Stimulated activated CD4-positive, alpha-beta T cell treated with anti-CD3 and anti-CD28 coated beads, Interleukin-15, amount 100 ng/mL, for 1 hour (primary cell): ENCODE measurements at places on chromosomes 11 and 22.

DNA sequence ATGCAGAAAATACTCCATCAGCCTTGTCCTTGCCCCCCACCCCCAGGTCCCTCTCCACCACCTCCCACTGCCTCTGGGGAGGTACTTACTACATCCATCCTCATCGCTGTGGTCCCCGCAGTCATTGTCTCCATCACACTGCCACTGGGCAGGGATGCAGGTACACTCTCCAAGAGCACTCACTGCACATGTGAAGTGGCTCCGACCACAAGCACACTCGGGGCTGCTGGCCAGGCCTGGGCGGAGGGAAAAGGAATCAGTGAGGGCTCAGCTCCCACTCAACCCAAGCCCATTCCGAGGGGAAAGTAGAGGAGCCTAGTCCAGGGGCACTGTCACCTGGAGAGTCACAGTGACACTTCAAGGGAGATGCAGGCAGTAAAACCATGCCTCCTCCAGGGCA is 15.7 kb downstream of the LRP4 start:
- no peak for DNase-seq

GRCh38 chr11:79189055-79189454 is 251.8 kb downstream of the TENM4 start:
- no peak for DNase-seq

- no peak for DNase-seq
Observed at GRCh38 chr11:129593098-129593497, 217.4 kb downstream of the BARX2 start.

DNA sequence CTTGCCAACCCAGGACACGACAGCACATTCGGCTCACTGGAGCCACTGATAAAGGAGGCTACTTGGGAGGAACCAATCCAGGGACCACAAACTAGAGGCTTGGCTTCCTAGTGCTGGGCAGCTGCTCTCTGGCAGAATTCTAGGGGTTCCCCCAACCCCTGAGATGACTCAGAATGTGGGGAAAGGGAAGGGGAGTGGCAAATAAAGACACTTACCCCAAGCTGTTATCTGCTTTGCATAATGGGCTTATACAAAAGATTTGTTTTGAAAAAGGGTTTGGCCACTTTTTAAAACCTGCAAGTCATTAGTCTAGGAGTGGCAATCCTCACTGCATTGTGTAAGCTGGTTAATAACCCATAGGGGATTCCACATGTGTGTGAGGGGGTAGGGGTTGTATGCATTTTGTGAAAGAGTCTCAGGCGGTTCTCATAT is 64.1 kb upstream of the LMO1 start:
- DNase-seq: no peak

GRCh38 chr11:79296141-79296540 is 144.7 kb downstream of the TENM4 start:
- no peak for DNase-seq

DNA sequence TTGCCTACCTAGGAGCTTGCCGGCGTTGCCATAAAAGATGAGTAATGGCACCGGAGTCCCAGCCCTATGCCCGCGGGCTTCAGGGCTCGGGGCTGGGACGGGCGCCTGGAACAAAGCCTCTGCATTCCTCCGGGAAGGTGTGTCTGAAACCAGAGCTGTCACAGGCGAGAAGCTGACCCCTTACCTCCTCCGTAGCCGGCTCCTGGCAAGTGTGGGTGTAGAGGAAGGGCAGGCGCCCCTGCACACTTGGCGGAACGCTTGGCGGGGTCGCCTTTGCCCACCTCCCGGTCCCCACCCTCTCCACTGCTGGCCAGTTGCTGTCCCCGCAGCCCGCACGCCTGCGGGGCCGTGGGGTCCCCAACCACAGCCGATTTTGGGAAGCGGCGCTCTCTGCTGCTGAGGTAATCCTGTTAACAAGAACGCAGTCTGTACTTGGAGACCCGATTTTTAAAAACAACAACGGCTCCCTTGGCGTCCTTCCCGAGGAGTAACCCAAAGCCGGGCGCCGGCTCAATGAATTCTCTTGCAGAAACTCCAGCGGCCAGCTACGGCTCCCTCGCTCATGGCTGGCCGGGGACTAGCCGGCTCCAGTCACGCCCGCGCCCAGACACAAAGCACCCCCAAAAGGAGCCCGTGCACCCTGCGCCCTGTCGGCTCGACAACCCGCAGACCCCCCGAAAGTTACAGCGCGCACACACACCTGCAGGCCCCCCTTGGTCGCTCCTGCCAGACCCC is 89.2 kb downstream of the PLEKHA7 start:
- DNase-seq: no peak

DNA sequence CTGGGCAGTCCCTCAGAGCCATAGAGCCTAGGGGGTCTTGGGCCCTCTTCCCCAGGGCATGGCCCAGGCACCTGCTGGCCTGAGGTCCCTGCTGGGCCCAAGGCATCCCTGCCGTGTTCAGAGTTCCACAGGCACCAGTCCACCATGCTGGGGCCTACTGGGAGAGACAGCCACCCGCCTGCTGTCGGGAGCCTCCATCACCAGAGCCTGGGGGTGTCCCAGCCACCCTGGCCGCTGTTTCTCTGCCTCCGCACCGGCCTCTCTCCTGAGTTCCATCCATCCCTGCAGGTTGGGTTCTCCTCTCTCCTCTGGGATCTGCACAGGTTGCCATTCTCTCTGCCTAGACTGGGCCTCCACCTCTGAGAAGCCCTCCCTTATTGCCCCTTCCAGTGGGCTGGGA is 68.6 kb downstream of the KCNQ1 start:
- DNase-seq: no peak

DNA sequence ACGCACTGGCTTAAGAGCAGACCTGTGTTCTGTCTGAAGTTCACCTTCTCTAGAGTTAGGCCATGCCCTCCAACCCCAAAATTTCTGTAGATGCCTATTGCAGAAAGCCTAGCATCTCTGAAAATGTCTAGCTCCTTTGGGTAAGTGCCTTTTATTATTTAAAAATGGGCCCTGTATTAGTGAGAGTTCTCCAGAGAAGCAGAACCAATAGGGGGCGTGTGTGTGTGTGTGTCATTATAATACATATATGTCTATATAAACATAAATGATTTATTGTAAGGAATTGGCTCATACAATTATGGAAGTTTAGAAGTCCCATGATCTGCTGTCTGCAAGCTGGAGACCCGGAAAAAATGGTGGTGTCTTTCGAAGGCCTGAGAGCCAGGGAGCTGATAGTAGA is 144.7 kb downstream of the TTC17 start:
- no peak for DNase-seq

- DNase-seq: no peak
Observed at GRCh38 chr11:4060182-4060923, 34.2 kb upstream of the RRM1 start.

DNA sequence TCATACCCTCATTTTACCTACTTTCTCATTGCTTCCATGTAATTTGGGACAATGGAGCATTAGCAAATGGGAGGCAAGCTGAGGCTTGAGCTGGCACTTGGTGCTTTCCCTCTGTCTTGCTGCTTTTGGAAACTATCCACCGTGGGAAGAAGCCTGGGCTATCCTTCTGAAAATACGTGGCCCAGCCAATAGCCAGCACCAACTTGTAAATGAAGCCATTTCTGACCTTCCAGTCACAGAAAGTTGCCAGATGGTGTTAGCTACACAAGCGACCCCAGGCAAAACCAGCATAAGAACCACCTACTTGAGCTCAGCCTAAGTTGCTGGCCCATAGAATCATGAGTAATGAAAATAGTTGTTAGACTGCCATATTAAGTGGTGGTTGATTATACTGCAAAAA is 18.5 kb upstream of the SPON1 start:
- DNase-seq: no peak

- no peak for DNase-seq
Observed at GRCh38 chr22:20282901-20283673, 15.0 kb upstream of the RTN4R start.

DNA sequence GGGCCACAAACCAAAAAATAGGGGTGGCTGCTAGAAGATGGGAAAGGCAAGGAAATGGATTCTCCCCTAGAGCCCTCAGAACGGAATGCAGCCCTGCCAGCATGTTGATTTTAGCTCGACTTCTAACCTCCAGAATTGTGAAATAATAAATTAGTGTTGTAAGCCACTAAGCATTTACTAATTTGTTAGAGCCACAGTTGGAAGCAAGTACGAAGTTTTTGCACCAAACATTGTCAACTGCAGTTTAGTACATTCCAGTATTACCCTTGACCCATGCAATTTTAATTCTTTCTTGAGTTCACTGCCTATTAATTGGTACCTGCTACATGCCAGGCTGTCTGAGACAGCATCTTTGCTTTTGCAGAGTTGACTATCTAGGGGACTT is 32.2 kb downstream of the PARVA start:
- DNase-seq: no peak

- no peak for DNase-seq
Observed at GRCh38 chr11:14973621-14974514, 1.7 kb upstream of the CALCA start.

DNA sequence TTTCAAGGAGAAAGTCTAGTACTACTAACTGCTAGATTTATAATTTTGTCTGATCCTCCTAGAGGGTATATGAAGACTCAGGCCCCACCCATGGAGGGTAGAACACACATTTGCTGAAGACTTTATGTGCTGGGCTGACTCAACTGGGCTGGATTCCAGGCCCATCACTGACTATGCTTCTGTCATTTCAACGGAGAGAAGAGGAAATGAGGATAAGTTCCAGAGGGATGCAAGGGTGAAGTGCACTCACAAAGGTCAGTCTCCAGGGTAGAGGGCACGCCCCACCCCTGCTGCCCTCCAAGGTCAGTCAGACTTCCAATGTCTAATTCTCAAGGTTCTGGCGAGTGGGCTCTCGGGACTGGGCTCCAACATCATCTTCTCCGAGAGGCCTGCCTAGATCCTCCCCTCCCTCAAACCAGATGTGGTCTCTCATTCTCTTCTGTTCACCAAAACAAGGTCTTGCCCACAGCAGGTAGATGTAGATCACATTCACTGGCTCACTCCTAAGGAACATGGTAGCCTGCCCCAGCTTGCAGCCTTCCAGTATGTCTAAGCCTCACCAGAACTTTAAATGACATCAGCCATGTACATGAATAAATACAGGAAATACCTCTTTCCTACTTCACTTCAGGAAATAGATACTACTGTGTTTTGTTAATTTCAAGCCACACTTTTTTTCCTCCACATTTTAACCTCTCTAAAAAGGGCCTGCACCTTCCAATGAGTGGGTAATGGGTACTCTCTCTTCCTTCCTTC is 7.3 kb upstream of the C11orf86 start:
- DNase-seq: no peak

DNA sequence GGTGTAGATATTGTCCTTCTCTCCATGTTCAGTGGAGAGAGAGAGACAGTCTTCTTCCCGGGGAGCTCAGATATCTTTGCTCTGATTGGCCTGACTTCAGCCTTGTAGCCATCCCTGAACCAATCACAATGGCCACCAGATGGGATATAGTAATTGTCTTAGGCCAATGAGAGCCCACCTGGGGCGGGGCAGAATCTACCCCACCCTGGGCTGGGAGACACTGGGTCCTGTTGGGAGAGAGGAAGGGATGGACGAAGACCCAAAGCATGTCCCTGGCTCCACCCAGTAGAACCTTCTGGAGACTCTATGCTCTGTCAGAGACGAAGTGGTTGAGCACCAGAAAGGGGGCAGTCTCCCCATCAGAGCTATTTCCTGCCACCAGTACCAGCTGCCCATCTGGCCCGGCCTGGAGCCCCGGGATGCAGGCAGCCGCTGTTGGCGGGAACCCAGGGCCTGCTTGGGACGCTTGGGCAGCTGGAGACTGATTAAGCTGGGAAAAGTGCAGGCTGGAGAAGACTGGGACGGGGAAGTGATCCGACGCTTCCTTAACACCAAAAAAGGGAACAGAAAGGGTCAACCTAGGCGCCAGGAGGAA is 31.6 kb upstream of the CBX7 start:
- DNase-seq: no peak

- DNase-seq: no peak
Observed at GRCh38 chr11:95698676-95699557, 90.7 kb downstream of the FAM76B start.

GRCh38 chr11:19659529-19659928 is 53.1 kb upstream of the NAV2 start:
- DNase-seq: no peak

DNA sequence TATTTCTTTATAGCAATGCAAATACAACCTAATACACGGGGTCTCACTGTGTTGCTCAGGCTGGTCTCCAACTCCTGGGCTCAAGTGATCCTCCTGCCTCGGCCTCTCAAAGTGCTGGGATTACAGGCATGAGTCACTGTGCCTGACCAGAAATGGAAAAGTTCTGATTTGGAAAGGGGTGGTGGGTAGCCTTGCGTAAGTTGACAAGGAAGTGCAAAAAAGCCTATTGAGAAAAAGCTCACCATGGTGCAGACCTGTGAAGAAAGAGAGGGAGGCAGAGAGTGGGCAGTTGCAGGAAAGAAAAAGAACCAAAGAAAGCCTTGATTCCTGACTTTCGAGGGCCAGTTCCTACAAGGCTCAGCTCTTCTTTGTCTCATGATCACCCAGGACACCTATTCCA is 27.1 kb downstream of the AGBL2 start:
- no peak for DNase-seq

DNA sequence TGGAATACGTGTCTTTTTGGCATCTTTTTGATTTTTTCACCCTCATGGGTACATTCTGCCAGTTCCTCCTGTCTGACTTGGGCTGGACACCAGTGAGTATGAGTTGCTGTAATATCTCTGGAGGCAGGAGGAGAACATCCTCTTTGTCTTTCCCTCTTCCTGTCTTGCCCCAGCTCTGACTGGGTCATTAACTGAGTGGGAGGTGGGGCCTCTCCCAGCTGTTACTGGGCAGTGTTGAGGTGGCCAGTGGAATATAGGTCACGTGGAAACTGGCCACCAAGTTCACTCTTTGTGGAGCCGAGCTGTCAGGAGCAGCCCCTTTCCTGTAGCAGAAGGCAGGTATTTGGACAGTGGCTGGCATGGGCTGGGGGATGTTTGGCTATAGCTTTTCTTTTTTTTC is 2.2 kb downstream of the GLB1L2 start:
- DNase-seq: no peak

GRCh38 chr11:96384156-96384555 is 5.6 kb downstream of the CCDC82 start:
- no peak for DNase-seq

DNA sequence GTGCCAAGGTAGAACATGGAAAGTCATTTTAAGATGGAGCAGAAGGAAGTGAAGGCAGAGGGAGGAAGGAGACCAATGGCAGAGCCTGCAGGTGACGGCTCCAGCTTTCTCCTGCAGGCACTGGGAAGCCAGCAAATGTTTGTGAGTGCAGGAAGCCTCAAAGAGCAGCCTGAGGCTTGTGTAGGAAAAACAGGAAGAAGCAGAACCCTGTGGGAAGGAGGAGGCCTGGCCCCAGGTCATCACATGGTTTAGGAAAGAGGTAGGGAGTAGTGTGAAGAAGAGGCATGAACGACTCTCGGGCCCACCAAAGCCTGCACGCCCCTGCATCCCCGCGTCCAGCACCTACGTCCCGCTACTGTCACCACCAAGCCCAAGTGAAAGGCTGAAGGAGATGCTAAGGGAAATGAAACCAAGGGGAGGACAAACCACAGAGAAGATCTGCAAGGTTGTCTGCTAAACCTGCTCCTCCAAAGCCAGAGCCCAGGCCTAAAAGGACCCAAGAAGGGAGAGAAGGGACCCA is 151.5 kb downstream of the CHST1 start:
- no peak for DNase-seq

GRCh38 chr11:78727816-78728215 is 153.2 kb upstream of the NARS2 start:
- no peak for DNase-seq
